ENCODE measurements at places on chromosomes 2 and 18.
A peak's percentile ranks its signal among the peaks of the same experiment; 100 is the strongest.

DNA sequence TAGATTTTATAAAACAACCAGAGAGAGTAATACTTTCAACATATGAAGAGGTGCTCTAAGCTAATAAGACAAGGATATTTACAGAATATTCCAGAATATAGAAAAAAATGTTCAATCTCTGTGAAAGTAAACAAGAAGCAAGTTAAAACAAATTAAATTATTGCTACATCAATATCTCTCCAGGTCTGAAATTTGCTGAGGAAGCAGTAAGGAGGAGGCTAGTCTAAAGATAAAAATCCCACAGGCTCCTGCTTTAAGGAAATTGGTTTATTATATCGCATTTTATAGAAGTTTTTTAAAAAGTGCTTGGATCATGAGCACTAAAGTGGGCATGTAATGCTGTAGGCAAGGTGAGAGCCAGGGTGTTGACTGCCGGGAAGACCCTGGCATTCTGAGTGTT, 39.7 kb upstream of the ASB18 start:
- DNase-seq, result no peak

- DNase-seq, result no peak
Observed at GRCh38 chr2:185202945-185203528, 535.6 kb upstream of the FSIP2 start.

DNA sequence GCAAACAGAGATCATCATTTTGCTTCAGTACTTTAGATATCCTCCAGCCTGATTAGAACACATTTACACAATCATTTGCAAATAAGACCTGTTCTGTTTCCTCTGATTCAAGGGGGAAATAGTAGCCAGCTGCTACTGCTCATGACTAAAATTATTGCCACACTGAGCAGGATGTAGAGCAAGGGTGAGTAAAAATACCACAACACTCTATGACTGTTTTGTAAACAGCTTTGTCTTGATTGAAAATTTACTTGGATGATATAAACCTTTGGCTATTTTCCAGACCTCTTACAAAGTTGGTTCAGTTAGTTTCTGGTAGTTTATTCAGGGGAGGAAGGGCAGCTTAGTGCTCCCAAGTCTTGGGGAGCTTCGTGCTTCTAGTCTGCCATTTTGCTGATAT, 286.4 kb upstream of the CNTNAP5 start:
- peak; percentile 13 for DNase-seq

DNA sequence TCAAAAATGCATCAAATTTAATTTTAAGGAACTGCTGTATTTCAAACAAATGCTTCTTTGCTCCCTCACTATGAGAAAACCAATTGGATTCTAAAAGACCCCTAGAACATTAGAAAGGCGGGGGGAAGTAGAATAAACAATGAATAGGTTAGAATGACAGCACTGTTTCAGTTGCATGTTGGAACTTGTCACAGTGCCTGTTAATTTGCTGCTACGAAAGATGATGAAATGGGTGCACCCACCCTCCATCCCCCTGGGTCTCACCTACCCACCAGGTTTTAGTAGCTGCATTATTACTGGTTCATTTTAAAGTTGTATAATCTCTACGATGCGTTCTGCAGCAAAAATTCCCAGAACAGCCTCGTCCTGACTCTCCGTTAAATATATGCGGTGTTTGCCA, 193.0 kb upstream of the COPS8 start:
- DNase-seq, result no peak

DNA sequence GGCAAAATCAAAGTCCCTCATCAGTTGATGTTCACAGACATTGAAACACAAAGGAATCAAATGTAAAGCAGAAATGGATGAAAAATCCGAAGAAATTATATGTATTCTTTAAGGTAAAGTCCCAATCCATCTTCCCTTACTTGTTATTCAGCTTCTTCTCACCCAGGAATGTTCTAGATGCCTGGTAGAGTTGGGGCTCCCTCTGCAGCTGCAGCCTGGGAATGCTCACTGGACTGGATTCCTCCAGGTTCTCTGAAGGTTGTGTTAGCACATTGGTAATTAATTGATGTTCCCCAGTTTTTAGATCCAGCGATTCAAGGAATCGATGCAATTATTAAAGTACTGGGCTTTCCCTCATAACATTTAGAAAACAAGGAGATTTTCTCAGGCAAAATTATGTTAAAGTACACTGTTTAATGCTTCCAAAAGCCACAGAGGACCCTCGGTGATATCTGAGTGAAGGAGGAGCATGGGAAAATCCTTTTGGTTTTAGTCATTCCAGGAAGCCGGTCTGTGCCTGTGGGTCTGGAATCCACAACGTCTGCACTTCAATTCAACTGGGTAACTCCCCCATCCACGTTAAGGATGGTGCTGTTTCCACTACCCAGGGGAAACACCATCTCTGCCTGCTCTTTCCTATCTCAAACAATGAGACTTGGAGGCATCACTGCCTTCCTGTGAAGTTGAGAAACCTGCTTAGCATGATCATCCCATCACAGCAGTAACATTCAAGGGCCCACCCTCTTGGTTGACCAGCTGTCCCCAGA, 22.0 kb downstream of the NTSR2 start:
- no peak for DNase-seq

DNA sequence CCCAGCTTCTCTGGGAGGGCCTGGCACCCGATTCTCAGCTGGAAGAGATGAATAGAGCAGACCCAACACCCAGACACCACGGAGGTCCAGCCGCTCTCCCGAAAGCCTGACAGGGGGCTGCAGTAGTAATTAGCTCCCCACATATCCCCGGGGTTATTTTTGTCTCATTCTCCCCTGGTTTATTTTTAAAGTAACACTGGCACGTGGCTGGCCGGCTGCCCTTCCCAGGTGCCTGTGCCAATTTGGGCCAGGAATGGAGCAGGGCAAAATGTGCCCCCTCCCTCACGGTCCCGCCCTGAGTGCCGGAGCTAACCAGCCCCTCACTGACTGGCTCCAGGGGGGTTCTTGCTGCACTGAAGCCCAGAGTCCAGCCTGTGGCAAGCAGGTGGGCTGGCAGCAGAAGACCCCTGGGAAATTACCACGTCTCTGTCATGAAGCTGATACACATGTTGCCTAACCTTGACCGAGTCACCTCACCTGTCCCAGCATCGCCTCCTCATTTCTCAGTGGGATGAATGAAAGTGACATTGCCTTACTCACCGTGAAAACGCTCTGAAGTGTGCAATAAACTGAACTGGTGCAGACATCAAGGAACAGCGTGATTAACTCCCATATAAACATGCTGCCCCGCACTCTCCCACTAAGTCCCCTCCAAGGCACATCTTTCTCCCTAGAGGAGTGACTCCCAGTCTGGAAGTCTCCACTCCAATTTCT, 18.4 kb downstream of the KCNK3 start:
- DNase-seq, result no peak

- DNase-seq, result no peak
Observed at GRCh38 chr2:226991663-226992062, 155.8 kb downstream of the RHBDD1 start.

DNA sequence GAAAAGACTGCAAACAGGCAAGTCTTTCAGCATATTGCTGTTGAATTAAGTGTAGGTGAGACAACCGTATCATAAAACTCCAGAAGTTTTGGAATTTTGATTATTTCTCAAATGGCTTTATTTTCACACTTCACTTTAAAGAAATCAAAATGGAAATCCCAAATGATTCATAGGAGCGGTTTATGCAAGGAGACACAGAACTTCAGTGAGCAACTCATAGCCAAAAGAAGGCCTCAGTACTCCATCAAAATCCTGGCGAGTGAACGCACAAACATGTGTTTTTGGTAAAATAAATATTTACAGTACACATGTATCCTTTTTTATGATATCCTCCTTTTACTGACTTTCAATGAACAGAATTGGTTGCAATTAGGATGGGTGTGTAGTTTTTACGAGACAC, 140.4 kb upstream of the APCDD1 start:
- DNase-seq, result no peak

GRCh38 chr18:12394428-12394827, 13.3 kb upstream of the PRELID3A start:
- DNase-seq, result no peak

GRCh38 chr2:165793779-165794535, at the start of gene GALNT3:
GALNT3 (minus strand) TSS chr2:165794247; CDS start chr2:165770700, 23,547 bp downstream.
- DNase-seq, result no peak

DNA sequence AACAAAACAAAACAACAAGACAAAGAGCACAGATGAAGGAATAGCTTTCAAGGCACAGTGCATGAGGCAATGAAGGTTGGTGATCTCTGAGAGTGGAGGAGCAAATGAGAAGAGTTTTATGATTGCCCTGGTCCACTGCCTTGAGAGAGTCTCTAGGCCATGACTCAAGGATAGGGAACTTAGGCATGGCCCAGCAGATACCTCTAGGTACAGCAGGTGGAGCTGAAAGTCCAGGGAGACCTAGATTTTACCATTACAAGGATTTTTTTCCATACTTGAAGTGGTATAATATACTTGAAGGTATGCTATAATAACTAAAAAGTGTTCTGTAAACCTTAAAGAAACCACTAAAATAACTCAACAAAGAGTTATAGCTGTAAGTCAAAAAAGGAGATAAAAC, 239.5 kb upstream of the KLHL29 start:
- no peak for DNase-seq

- no peak for DNase-seq
Observed at GRCh38 chr2:68456198-68456597, 10.9 kb downstream of the FBXO48 start.

- DNase-seq, result no peak
Observed at GRCh38 chr2:134240061-134240460, 13.8 kb upstream of the MGAT5 start.

- no peak for DNase-seq
Observed at GRCh38 chr2:222608081-222608480, 47.8 kb downstream of the FARSB start.

- DNase-seq, result peak; percentile 98
Observed at GRCh38 chr18:37299471-37300304, 265.9 kb downstream of the CELF4 start.

GRCh38 chr2:27095745-27096651, 9.4 kb downstream of the KHK start:
- DNase-seq, result peak; percentile 36

GRCh38 chr2:189092936-189093335, 86.6 kb downstream of the COL5A2 start:
- no peak for DNase-seq

DNA sequence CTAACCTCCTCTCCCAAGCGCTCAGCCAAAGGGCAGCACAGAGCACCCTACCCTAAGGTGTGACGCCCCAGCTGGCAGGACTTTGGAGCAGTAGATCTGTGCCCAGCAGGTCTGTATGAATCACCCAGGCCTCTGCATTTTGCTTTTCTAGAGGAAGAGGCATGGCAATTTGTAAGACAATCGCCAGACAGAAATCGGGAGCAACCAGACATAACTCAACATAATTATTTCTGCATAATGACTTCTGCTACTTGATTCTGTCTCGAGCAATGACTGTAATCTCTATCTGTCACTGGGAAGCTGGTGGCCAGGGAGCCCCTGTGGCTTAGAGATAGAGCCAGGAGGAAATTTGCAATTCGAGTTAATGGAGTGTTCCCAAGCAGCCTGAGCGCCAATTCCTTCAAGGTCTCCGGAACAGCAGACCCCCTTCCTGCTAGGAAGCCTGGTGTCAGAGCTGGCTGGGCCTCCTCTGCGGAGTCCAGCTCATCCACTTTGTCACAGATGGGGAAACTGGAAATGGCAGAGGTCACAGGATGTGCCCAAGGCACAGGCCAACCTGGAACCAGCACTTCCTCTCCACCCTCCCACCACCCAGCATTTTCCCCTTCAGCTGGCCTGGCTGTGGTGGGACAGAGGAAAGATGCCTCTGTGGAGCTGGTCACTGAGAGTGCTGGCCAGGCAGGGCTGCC, 55.0 kb downstream of the ODC1 start:
- DNase-seq, result no peak

DNA sequence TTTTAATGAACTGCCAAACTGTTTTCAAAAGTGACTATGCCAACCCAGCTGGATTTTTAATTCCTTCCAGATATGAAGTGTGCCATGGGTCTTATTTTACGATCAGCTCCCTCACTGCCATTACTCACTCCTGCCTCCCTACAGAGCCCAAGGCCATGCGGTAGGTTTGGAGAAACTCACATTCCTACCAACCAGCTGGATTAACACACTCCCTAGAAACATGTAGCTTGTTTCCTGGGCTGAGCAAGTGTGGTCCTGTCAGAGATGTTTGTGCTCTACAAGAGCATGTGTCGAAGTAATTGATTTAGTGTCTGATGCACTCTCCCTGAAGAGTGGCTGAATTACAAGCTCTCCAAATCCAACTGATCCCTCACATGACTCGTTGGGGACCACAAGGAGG, 82.5 kb downstream of the SPP2 start:
- DNase-seq, result peak; percentile 94

DNA sequence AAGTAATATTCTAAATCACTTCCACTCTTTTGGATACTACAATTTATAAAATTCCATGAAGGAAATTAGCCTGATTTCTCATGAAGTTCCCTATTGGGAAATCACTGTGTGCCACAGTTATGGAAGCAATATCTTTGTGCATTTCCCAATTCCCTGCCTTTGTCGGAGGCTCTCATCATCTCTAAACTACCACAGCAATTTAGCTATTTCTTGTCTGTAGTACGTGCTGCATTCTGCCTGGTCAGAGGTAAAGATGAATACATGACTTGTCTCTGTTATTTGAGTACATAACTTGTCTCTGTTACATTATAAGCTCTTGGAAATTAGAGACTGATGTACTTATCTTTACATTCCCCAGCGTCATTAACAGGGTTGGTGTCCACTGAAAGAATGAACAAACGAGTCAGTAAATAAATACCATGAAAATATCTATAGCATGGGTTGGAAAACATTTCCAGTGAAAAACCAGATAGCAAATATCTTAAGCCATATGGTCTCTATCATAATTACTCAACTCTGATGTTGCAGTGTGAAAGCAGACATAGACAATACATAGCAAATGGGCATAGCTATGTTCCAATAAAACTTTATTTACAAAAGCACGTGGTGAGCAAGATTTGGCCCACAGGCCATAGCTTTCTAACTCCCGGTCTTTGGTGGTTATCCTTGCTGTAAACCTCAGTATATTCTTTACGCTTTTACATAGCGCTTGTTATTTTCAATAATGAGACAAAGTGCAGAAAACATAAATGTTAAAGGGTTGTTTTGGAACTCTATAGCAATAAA, 78.8 kb downstream of the BCL2 start:
- DNase-seq, result no peak

DNA sequence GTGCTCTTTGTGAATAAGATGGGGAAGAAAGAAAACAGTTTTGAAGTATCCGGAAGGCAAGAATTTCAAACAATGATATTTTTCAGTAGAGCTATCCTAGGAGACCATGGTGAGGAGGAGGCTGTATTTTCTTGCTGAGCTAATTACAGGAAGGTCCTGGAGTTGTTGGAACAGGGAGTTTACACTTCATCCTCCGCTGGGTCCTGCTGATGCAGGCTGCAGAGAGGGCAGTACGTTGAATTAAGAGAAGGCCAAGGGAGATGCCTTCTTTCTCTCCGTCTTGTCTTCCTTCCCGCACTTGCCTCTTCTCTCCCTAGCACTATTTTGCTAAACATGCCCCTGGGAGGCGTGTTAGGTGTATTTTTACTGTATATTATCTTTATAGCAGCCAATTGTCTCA, 60.0 kb upstream of the EDAR start:
- DNase-seq, result no peak

DNA sequence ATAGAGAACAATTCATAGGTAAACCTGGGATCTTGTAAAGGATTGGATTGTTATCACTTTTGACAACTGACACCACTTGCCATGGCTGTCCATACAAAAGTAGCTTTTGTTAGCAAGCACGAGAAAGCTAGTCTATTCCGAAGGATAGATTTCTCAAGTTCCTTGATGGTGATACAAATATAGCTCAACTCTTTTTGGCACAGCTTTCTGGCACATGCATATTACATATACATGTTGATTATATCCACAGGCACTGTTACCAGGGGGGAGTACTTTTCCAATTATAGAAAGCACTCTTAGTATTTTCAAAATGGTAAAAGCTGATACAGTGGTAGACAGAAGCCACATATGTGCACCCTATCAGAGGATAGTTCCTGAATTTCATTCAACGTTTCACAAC, 168.9 kb downstream of the UPP2 start:
- no peak for DNase-seq

Measured in M059J (cell line).